Activated CD8-positive, alpha-beta memory T cell treated with anti-CD3 and anti-CD28 coated beads for 4 hours (primary cell): ENCODE measurements at places on chromosomes 7 and 10.

DNA sequence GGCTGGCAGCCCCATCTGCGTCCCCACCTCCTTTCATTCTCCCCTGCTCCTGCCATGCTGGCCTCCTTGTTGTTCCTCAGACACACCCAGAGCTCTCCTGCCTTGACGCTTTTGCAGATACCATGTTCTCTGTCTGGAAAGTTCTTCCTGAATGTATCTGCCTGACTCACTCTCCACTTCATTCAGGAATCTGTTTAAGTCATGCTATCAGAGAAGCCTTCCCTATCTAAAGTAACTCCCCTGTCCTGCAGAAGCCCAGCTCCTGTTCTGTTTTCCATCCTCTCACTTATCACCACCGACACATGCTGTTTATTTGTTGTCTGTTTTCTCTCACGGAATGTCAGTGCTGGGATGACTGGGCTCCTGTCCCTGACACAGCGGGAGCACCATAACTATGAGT lies 82.0 kb downstream of the AFAP1L2 start:
- DNase-seq: no peak

- DNase-seq: no peak
Observed at GRCh38 chr10:120794390-120794789, 56.8 kb upstream of the WDR11 start.

- no peak for DNase-seq
Observed at GRCh38 chr7:132536654-132537395, 39.4 kb downstream of the PLXNA4 start.

DNA sequence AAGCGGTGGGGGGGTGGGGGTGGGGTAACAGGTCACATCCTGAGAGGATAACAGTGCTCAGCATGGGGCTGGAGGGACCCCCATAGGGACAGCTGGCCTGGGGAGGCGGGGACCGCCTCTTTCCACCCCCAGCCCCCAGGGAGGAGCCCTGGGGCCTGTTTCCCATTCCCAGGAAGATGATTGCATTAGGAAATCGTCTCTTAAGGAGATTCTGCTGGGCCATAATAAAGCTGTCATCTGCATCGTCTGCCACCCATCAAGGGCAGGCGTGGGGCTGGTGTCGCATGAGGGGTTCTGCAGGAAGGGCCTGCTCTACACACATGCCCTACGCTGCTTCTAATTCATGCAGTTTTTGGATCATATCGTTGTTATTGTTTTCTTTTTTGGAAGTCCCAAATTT lies 17.2 kb downstream of the RET start:
- DNase-seq: no peak

- no peak for DNase-seq
Observed at GRCh38 chr10:101467286-101467770, 113.4 kb downstream of the BTRC start.

- no peak for DNase-seq
Observed at GRCh38 chr10:75034714-75035258, 76.7 kb upstream of the SAMD8 start.

GRCh38 chr7:55026867-55027490 lies 8.2 kb downstream of the EGFR start:
- no peak for DNase-seq

DNA sequence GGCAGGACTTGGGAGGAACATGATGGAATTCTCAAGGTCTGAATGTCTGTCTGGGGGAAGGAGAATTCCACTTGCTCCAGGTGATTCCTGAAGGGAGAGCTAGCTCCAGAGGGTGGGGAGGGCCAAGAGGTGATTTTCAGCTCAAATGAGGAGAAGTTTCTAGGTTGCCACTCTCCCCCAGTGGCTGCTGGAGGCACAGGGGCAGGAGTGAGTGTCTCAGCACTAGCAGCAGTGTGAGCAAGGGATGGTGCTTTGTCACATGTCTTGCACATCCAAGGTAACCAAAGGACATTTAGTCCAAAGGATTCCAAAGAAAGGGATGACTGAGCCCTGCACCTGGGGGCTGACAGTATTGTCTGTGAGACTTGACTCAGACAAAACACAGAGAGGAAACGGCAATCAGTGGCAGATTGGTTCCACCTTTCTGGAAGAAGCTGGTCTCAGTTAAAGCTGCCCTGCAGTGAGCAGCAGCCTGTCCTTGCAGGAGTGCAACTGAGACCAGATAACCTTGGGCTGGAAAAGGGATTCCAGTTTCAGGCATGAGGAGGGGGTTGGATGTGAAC lies 51.2 kb upstream of the PCBD1 start:
- DNase-seq: no peak

- DNase-seq: no peak
Observed at GRCh38 chr10:75493464-75493863, 62.0 kb downstream of the LRMDA start.

- no peak for DNase-seq
Observed at GRCh38 chr7:148882192-148882591, 1.9 kb downstream of the EZH2 start.

DNA sequence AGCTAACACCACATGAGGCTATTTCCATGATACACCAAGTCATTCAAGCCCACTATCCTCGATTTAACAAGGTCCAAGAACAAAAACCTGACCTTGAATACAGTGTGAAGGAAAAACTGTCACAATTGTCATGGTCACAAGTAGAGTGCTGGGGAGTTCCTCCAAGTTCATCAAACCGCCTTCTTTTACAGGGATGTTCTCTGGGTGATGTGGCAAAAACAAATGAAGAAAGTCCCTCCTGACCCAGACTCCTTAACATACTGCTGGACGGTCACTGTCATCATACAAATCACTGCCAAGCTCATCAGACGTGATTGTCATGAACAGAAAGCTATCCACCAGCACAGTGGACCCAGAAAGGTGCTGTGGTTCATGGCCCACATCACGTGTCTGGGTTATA lies 28.9 kb downstream of the HIPK2 start:
- no peak for DNase-seq

- DNase-seq: no peak
Observed at GRCh38 chr7:93231259-93231658, 907 bp upstream of the VPS50 start.

DNA sequence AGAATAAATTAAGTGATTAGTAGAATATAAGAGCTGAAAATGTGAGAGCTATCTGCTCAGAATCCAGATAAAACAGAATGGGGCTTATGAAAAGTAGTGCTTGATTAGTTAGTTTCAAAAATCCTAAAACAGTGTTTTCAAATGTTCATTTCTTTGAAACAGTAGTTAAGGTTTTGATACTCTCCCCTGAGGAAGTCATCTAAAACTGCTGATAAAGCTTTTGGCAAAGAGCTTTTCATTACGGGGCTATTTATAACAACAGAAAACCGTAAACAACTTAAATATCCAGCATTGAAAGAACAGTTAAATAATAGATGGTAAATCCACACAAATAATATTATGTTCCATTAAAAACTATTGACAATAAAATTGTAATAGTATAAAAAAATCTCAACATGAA lies 77.5 kb downstream of the NPSR1 start:
- no peak for DNase-seq

DNA sequence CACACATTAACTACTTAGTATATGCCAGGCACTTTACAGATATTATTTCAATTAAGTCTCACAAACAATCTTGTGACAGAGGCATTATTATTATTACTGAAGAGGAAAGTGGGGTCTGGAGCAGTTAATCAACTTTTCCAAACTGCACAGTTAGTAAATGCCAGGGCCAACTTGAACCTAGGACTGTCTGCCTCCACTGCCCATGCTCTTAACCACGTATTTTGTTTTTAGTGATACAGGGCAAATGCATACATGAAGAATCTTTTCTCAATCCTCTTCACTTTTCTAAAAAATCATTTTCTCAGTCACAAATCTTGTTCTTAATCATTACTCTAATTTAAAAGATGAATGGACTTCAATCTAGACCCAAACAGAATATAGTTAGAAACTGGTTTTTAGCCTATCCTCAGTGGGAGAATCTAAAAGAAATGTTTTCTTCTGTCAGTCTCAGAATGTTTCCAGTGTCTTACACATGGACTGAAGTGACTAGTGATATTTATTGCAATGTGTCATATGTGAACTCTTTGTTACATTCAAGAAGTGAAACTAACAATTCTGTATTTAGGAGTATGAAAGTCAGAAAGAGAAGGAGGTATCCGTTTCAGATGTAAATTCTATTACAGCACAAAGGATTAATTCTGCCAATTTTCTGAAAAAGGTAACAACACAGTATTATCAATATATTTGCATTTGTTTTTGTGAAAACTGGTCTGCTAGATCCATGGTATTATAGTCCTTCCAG lies 55.5 kb upstream of the CCNJ start:
- DNase-seq: no peak

DNA sequence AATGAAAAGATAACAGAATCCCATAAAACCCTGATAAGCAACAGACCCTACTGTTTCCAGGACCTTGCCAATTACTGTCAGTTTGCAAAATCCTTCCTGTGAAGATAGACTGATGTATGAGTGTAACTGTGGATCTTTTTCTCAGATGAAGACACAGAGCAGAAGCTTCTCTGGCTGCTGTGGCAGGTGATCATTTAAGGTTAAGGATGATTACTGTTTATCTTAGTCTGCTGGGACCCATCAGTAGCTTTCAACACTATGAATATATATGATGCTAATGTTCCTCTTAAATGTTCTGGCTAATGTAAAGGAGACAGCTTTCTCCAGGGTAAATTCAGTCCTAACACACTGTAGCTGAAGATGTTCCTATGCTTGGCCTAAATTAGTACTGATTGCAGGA lies 56.0 kb upstream of the CTTNBP2 start:
- no peak for DNase-seq

DNA sequence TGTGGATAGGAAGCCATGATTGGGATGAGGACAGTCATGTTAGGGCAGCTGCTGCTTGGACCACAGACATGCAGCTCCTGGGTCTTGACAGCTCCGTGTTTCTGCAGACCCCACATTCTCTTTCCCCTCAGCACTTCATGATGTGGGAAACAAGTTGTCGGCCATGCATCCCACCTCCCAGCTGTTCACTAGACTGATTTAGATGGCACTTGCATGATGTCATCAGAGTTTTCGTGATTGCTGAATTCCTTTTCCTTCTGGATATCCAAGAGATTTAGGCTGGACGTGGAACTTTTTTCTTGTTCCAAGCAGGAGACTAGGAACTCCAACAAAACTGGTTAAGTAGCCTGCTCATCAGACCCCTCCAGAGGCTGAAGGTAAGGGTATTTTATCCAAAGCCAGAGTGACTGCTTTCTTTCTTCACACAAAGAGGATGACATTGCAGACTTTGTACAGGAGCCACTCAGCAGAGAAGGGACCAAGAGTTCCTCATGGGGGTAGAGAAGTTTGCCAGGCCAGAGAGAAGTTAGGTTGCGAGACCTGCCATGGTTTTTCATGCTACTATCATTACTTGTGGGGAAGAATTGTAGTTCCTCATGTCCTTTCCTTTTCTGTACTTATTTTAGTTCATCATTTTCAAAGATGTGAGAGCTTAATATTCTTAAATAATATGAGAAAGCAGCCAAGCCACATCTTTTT lies 117.7 kb upstream of the GJD4 start:
- no peak for DNase-seq

DNA sequence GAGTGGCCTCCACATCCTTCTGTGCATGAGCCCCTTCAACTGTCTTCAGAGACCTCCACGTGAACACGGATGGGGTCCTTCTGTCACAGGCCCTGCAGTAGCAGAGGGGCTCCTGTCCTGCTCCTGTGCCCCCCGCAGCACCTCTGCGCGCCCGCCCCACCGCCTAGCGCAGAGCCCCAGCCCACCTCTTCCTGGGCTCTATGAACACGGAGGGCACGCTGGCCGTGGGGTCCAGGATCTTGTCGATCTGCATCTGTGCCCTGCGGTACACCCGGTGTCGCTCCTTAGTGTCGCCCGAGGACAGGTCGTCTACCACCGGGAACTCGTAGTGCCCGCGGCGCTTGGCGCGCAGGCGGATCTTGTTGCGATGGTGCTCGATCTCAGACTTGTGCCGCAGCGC lies 71.4 kb upstream of the ATP6V0A4 start:
- DNase-seq: no peak

- no peak for DNase-seq
Observed at GRCh38 chr10:75916906-75917305, 485.5 kb downstream of the LRMDA start.

DNA sequence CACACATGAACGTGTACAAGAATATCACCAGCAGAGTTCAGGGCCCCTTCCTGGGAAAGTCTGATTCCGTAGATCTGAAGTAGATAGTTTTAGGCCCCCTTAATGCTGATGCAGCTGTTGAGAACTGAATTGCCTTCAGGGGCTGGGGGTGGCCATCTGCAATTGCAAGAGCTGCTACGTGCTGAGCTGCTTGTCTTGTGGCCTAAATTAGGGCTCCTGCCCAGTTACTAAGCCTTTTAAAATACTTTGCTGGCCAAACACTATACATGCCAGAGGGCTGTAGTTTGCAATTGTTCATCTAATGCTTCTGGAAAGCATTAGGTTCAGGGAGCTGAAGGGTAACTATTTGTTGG lies 71.7 kb downstream of the TMEM178B start:
- no peak for DNase-seq

GRCh38 chr10:30870896-30871295 lies 160.8 kb downstream of the ZNF438 start:
- no peak for DNase-seq

- DNase-seq: no peak
Observed at GRCh38 chr10:94858005-94858404, 80.5 kb upstream of the CYP2C9 start.

DNA sequence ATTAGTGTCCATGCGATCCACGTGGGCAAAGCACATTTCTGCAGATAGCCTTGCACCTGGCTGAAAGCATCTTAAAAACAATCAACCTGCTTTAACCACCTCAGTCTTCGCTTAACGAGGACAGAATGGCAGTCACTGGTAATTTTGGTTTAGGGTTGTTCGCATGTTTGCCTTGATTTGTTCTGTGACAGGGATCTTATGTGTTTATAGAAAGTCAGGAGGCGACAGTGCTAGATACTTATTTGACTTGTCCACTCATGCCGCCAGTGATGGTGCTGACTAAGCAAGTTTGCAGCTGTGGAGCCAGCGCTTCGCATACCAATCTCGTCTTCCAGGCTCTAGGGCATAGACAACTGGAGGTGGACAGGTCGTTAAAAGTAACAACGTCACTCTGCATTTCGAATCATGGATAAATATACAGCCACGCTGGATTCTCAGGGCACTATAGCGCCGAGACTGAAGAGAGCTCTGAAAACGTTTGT lies 1.2 kb upstream of the TMEM243 start:
- no peak for DNase-seq

DNA sequence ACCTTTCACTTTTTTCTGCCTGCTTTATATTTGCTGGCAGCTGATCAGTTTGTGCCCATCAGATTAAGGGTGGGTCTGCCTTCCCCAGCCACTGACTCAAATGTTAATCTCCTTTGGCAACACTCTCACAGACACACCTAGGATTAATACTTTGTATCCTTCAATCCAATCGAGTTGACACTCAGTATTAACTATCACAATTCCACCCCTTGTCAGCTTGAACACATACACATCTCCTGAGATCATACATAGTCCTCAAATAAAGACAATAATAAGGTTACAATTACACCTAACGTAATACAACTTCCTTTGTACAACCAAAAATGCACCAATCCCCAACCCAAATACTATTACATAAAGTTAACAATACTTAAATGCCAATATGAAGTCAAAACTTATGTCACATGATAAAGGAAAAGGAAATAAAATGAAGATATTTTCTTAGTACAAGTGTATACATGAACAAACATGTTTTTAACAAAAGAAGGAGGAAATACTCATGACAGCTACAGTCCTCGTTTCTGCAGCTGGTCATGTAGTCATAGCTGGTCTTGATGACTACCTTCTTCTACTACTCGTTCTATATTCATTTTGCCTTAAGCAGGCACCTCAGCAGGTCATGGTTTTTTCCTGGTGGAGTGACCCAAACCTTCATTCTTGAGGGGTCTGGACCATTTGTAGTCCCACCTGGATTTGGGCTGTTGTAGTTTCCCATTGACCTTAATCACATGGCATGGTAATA lies 96.7 kb upstream of the CABCOCO1 start:
- DNase-seq: no peak

- DNase-seq: no peak
Observed at GRCh38 chr7:117707080-117707479, 166.2 kb downstream of the CTTNBP2 start.
